Muscle of back (tissue), 13 donors: ENCODE measurements at places on chromosomes 6 and 20. TPM values are rescaled to one million over a fixed set of nuclear protein-coding genes. Genes with fewer than 3 reads are reported as not detected.
A peak's percentile ranks its signal among the peaks of the same experiment; 100 is the strongest.

GRCh38 chr20:40938020-40938419 lies 90.6 kb upstream of the TOP1 start:
- no peak for DNase-seq

The ACSS1 gene
- 30.2 TPM for polyA plus RNA-seq

DNA sequence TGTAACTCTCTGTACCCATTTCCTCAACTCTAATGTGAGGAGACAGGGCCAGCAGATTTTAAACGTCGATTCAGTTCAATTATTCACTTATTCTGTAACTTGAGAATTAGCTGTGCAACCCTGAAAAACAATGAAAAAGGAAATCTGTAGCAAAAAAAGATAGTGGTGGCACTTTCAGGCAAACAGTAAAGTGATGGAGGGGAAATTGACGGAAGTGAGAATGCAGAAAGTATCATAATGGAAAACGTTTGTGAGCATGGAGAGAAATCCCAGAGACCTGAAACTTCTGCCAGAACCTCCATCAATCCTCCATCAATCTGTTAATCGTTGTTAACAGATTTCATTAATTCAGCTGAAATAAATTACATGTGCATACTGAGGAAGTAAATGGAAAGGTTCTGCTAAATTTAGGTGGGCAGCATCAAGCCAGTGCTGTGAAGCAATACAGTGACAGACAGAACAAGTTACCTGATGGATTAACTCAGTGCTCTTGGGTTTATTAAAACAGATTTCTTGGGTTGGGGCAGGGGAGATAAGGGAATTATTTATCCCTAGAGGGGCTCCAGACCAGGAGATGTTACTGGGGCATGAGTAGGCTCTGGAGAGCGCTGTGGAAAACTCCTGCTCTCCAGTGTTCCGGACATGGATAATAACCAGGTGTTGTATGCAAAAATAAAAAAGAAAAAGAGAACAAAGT lies 17.5 kb downstream of the KIZ start:
- no peak for DNase-seq

The ABHD16B gene
- polyA plus RNA-seq = not detected

- DNase-seq = no peak
Observed at GRCh38 chr6:157761331-157761921, 61.6 kb upstream of the SNX9 start.

DNA sequence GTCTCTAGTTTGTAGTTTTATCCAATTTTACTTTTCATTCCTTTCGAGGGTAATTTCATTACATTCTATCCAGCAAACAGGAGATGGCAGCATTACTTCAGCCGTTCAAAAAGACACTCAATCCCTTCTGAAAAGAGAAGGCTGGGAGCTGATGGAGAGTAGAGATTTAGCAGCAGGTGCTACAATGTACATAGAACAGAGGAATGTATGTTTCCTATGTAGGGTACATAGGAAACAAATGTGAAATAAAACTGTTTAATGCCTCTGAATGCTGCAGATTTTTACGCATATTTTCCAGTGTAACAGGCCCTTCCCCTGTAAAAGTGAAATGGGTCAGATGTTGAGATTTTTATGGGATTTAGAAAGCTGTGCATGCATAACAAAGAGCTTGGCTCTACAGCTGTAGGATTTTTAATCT lies 16.0 kb downstream of the RPS12 start:
- peak; percentile 55 for DNase-seq

GRCh38 chr20:48686238-48687116 lies 141.3 kb downstream of the PREX1 start:
- no peak for DNase-seq

DNA sequence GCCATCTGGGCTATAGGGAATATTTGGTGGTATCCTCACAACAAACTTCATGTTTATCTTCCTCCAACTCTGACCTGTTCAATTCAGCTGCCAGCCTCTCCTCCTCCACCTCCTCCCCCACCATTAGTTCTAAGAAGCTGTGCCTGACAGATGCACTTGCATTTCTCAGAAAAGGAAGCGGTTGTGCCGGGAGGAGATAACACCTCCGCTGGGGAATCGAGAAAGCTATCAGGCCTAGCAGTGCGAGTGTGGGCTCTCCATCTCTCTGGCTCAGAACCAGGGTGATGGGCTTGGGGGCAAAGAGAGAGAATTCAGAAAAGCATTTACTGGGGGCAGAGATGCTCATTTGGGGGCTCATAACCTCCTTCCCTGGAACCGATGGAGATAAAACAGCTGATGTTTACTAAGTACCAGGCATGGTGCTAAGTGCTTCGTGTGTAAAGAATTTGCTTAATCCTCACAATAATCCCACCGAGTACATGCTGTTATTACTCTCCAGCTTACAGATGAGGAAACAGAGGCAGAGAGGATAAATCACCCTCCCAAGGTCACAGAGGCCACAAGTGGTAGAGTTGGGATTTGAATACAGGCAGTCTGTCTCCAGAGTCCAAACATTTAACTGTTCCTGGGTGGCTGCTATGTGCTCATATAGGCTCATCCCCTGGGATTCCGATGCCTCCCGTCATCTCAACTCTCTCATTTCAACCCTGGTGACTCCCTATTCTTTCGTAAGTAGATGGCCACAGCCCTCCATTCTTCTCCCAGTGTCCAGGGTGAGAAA lies 38.3 kb downstream of the COX4I2 start:
- no peak for DNase-seq

DNA sequence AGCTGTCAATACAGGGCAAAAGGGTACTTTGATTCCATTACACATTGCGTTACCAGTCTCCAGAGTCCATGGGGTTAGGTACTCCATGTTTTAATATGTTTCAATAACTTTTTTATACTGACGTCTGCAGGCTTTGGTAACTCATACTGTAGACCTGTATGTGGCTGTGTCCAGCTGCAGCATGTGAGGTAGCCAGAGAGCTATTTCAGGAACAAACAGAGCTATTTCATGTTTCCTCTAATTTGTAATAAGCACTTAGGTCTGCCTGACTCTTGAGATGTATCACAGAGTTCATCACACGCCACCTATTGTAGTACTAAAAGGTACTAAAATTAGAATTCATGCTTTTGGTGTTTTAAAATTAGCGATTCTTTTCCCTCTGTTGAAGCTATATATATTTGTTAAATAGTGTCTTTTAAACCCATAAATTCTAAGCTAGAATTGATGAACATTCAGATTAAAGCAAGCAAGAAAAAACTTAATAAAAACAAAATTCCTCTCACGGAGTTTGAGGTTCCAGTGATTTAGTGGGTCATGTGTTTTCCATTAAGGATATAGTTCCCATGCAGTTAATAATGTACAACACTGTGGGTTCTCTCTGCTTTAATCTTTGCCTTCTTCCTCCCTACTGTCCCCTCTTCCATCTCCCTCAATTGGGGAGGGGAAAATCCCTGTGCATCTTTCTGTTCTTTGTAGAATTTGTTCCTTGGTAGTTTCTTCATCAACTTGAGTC lies 37.0 kb downstream of the FOXO3 start:
- DNase-seq = no peak

GRCh38 chr6:162671580-162672165 lies 55.9 kb downstream of the PRKN start:
- no peak for DNase-seq

GRCh38 chr6:16723826-16724225 lies 37.4 kb downstream of the ATXN1 start:
- no peak for DNase-seq

DNA sequence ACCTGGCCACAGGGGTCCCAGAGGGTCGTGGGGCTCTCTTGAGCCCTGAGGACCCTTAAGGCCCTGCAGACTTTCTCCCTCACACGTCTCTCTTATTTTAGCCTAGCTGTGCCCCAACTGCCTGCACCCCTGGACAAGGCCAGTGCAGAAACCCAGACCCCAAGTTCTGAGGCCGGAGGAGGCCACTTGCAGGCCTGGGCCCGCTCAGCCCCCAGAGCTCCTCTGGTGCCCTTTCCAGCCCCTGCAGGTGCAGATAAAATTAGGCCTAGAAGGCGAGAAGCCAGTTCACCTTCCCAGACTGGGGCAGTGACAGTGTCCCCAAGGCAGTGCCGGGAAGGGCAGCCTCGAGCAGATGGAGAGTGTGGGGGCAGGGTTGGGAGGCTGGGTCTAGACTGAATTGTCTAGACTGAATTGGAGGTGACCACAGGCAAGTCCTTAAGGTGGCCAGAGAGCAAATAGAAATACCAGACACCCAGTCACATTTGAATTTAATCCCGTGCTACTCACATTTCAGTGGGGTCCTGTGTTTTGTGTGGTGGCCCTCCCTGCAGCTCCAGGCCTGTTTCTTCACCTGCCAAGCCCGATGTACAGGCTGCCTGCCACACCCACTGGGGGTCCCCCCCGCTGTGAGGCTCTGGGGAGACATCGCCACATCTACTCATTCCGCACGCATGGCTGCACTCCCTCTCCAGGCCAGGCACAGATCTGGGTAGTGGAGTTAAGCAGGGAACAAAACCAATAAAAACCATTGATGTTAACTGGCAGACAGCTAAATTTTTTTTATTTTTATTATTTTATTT lies 8.6 kb upstream of the IP6K3 start:
- no peak for DNase-seq

DNA sequence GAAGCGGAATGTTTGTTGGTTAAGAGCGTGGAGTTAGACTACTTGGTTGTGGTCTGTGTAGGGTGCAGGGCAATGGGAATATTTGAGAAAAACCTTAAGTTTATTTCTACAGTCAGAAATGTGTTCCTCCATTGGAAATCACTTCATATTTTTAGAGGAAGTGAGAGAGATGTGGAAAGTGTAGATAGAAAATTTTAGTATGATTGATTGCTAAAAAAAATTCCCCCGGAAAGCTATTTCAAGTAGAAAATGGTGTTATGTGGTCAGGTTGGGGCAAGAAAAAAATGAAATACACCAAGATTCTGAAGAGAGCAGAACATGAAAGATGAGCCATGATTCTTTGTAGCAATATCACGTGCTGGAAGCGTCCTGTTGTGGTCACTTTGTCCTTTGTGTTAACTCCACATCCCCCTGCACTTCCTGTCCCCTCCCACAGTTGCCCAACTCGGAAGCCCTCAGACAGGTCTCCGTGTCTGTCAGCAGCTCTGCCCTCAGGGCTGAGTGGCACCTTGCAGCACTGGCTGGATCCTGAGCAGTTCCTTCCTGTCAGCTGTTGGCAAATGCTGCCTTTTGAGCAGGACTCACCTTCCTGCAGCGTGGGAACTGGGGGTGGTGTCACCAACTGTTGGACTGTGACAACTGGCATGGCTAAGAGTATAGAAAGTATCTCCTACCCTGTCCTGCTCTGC lies 137.5 kb upstream of the SLC24A3 start:
- DNase-seq = no peak

The PCIF1 gene
- 30.4 TPM for polyA plus RNA-seq

- DNase-seq = peak; percentile 89
Observed at GRCh38 chr6:112911959-112912358, 564.8 kb downstream of the RFPL4B start.

The HEY2 gene
- polyA plus RNA-seq = 10.5 TPM

- DNase-seq = peak; percentile 87
Observed at GRCh38 chr6:3247255-3248146, 11.2 kb upstream of the PSMG4 start.

- DNase-seq = no peak
Observed at GRCh38 chr6:45454008-45454911, 76.5 kb upstream of the SUPT3H start.

GRCh38 chr20:38196076-38196475 lies 31.0 kb upstream of the TGM2 start:
- no peak for DNase-seq
